DND-41 (cell line): ENCODE measurements at places on chromosomes 1 and 21.

DNA sequence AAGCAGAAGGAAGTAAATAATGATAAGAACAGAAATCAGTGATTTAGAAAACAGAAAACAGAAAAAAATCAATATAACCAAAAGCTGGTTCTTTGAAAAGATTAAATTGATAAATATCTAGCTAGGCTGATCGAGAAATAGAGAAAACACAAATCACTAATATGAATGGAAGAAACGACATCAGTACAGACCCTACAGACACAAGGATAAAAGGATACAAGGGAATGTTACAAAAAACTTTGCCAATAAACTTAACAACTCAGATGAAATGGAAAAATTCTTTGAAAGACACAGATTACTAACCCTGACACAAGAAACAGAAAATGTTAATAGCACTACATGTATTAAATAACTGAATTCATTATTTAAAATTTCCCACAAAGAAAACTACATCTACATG is 6.3 kb upstream of the ARHGAP29 start:
- no peak for DNase-seq

- no peak for DNase-seq
Observed at GRCh38 chr21:25103500-25104207, 503.6 kb downstream of the MRPL39 start.

GRCh38 chr1:216596281-216596862 is 126.9 kb downstream of the ESRRG start:
- DNase-seq = no peak

DNA sequence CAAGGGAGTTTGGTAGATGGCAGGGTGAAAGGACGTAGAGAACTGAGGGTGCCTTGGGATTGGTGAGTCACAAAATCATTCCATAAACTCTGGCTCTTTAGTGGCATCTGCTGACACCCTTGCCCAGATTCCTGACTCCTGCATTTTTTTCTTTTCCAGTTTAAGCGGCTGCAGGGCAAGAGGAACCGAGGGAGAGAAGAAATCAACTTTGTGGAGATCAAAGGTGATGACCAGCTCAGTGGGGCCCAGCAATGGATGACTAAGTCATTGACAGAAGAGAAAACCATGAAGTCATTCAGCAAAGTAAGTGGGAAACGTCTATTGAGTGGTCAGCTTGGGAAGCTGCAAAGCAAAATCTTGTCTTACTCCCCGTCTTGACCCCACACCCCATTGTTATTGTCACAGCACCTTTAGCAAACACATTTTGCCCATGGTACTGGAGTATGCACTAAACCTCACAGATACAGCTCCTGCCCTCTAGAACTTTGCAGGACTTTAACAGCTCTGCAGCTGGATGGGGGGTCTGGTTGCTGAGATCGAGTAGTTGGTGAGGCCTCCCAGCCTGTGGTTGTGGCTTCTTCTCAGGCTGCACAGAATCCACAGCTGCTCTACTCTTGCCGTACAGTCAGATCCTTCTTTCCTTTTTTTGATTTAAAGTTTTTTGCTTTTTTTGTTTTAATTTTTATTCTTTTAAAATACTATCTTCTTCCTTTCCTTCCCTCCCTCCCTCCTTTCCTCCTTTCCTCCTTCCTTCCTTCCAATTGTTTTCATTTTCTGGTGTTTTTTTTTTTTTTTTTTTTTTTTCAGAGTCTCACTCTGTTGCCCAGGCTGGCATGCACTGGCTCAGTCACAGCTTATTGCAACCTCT is 21.9 kb downstream of the SH2D2A start:
- peak; percentile 18 for DNase-seq

- no peak for DNase-seq
Observed at GRCh38 chr21:45302082-45303061, 14.7 kb upstream of the POFUT2 start.

- DNase-seq = no peak
Observed at GRCh38 chr21:35520302-35520701, 471.2 kb upstream of the RUNX1 start.

- DNase-seq = no peak
Observed at GRCh38 chr21:45901061-45901690, 80.4 kb upstream of the COL6A1 start.
